ENCODE measurements at places on chromosomes 3 and 15.

DNA sequence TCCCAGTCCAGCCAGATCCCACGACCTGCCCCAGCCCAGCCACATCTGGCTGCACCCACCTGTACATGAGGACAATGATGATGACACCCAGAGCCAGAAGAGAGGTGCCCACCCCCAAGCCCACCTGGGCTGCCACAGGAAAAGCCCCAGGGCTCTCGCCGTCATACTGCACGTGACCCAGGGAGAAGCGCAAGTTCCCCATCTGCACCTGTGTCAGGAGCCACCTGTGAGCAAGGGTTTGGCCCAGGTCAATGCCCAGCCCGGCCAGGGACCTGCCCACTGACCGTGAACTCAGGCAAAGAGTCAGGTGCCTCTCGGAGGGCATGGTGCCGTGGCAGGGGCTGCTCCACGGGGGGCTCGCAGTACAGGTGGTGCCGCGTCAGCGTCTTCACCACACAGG, 16.3 kb downstream of the PLXNB1 start:
- DNase-seq, result no peak

DNA sequence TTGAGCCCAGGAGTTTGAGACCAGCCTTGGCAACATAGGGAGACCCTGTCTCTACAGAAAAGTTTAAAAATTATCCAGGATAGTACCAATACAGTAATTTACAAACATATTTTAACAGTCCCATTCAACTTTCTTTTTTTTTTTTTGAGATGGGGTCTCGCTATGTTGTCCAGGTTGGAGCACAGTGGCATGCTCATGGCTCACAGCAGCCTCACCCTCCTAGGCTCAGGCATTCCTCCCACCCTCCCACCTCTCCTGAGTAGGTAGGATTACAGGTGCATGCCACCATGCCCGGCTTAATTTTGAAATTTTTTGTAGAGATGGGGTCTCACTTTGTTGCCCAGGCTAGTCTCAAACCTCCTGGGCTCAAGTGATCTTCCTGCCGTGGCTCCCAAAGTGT, 12.5 kb upstream of the MAP6D1 start:
- no peak for DNase-seq

DNA sequence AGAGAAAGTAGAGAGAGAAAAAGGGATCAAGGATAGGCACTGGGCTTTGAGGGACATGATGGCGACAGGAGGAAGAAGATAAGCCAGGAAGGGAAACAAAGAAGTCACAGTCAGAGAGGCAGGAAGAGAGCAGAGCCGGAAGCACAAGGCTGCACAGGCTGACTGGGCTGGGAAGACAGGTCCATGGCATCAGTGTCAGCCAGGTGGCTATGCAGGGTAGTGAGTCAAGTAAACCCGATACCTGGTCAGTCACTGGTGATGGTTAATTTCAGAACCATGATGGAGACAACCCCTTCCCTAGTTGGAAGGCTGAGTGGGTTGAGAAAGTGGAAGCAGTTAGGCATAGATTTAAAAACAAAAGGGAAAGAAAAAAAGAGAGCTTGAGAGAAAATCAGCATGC, 203.8 kb downstream of the EPHB1 start:
- DNase-seq, result no peak

DNA sequence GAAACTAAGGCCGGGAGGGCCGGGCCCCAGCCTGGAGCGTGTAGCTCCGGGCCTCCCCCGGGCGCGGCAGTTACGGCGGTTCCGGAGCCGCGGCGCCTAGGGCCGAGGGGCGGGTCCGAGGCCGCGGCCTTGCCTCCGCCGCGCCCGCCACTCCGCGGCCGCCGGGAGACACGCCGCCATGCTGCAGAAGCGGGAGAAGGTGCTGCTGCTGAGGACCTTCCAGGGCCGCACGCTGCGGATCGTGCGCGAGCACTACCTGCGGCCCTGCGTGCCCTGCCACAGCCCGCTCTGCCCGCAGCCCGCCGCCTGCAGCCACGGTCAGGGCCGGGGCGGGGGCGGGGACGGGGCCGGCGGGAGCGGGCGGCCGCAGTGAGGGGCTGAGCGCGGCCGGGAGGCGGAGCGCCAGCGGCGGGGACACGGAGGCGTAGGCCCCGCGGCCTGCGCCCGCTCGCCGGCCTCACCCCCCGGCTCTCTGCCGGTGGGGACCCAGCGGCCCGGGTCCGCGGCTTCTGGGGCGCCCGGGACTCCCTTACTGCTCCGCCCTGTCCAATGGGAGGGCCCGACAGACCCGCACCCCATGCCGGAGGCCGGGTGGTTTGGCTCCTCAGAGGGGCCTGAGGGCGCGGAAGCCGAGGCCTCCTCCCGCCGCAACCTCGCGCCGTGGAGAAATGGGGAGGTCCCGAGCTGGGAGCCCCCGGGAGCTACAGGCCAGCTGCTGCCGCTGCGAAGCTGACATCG, at the start of gene DIS3L:
Gene DIS3L, plus strand, starts transcription at position 150 of the 738 bp plus-strand sequence. Its CDS starts 29 bp downstream, at position 179.
- no peak for DNase-seq

- no peak for DNase-seq
Measured at GRCh38 chr3:53092216-53092615, 38.0 kb downstream of the RFT1 start.

GRCh38 chr3:152061296-152061695, 187.9 kb downstream of the SUCNR1 start:
- DNase-seq, result no peak

All from Panc1 (cell line).